ENCODE measurements at places on chromosomes 7 and 10. TPM values are rescaled to one million over a fixed set of nuclear protein-coding genes. Genes with fewer than 3 reads are reported as not detected.

DNA sequence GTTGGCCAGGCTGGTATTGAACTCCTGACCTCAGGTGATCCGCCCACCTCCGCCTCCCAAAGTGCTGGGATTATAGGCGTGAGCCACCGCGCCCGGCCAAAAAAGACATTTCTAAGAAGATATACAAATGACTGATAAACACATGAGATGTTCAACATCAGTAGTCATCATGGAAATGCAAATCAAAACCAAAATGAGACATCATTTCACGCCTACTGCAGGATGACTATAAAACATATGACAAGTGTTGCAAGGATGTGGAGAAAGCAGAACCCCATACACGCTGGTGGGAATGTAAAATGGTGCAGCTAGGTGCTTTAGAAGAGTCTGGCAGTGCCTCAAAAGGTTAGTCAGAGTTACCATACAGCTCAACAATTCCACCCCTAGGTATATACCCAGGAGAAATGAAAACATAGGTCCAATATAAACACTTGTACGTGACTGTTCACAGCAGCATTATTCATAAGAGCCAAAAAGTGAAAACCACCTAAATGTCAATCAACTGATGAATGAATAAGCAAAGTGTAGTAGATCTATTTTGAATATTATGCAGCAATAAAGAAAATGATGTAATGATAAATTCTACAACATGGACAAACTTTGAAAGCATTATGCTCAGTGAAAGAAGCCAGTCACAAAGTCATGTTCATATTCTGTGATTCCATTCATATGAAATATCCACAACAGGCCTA lies 24.5 kb downstream of the TMEM209 start:
- no peaks in the 10 kb centered on the region for H3K4me1 ChIP-seq
- DNase-seq: no peak
- H3K36me3 ChIP-seq: peaks cover 46% of the 10 kb centered on the region
- H3K27me3 ChIP-seq: no peaks in the 10 kb centered on the region
- no peak overlapping the region for H3K27ac ChIP-seq

DNA sequence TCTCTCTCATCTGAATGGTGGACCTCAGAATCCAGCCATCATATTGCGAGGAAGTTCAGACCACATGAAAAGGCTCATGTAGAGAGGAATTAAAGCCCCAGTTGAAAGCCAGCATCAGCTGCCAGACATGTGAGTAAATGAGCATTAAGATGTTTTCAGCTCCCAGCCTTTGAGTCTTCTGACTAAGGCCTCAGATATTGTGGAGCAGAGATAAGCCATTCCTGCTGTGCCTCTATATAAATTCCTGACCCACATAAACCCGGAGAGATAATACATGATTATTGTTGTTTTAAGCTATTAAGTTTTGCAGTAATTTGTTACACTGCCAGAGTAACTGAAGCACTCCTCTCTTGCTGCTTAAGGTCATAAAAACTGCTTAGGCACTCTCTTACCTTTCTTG lies 14.6 kb downstream of the FAM149B1 start:
- no peak overlapping the region for H3K27ac ChIP-seq
- peaks cover 5% of the 10 kb centered on the region for H3K36me3 ChIP-seq
- no peak overlapping the region for H3K4me3 ChIP-seq
- DNase-seq: no peak
- no peaks in the 10 kb centered on the region for H3K27me3 ChIP-seq

OR13A1 gene
- total RNA-seq: not detected

TEX36 gene
- not detected for total RNA-seq

GRCh38 chr10:71671994-71672946 lies 47.3 kb downstream of the C10orf105 start:
- no peaks in the 10 kb centered on the region for H3K27me3 ChIP-seq
- H3K27ac ChIP-seq: no peak overlapping the region
- H3K4me3 ChIP-seq: no peak overlapping the region

ECHDC3 gene
- 0.47 TPM for total RNA-seq

DNA sequence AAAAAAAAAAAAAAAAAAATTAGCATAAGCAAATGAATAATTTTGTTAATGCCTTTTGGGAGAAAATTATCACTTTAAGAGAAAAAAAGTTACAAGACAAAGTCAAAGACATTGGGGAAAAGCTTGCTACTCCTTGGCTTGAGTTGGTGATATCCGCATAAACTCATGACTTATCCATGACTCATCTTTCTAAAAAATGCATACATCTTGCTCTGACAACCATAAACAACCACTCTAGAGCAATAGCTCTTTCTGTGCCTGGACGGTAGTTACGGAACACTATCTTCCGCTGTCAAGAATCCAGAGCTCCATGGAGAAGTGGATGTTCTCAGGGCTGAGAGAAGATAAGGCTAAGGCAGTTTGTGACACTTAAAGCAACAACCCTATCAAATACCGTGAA lies 281.1 kb upstream of the PFKP start:
- H3K4me1 ChIP-seq: no peaks in the 10 kb centered on the region
- no peak overlapping the region for H3K4me3 ChIP-seq
- no peak overlapping the region for H3K27ac ChIP-seq
- H3K27me3 ChIP-seq: no peaks in the 10 kb centered on the region
- no peaks in the 10 kb centered on the region for H3K36me3 ChIP-seq
- DNase-seq: no peak

GRCh38 chr10:22455068-22455857 lies 110.0 kb downstream of the SPAG6 start:
- no peaks in the 10 kb centered on the region for H3K36me3 ChIP-seq
- H3K27ac ChIP-seq: no peak overlapping the region
- H3K4me1 ChIP-seq: no peaks in the 10 kb centered on the region
- H3K4me3 ChIP-seq: no peak overlapping the region
- no peak for DNase-seq

FBXL13 gene
- 0.49 TPM for total RNA-seq

GRCh38 chr10:102644646-102645387 lies 538 bp downstream of the TRIM8 start:
- H3K36me3 ChIP-seq: no peaks in the 10 kb centered on the region
- H3K4me3 ChIP-seq: peak overlapping the region; percentile 79
- H3K27me3 ChIP-seq: no peaks in the 10 kb centered on the region
- DNase-seq: peak; percentile 82

SORBS1 gene
- total RNA-seq: 0.67 TPM

GRCh38 chr7:96441436-96442084 lies 119.7 kb upstream of the SLC25A13 start:
- no peaks in the 10 kb centered on the region for H3K4me1 ChIP-seq
- no peak overlapping the region for H3K27ac ChIP-seq
- no peaks in the 10 kb centered on the region for H3K27me3 ChIP-seq
- no peaks in the 10 kb centered on the region for H3K36me3 ChIP-seq

NSUN6 gene
- total RNA-seq: 43.4 TPM

DNA sequence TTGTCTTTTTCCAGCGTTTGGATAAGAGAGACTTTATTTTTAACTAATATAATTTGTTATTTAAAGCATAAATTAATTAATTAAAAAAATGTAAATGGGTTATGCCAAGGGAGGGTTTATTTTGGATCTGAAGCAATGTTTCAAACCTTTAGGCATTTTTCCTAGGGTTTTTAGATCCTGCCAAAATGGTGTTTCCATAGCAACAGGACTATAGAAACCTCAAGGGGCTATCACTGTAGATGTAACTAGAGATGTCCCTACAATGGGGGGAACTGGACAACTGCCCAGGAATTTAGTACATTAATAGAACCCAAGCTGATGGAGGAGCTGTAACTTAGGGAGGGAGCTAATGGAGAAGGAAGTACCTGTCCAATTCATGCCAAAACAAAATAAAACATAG lies 57.3 kb downstream of the SLC39A12 start:
- no peak for DNase-seq
- no peak overlapping the region for H3K27ac ChIP-seq
- H3K27me3 ChIP-seq: no peaks in the 10 kb centered on the region
- H3K36me3 ChIP-seq: no peaks in the 10 kb centered on the region

DNA sequence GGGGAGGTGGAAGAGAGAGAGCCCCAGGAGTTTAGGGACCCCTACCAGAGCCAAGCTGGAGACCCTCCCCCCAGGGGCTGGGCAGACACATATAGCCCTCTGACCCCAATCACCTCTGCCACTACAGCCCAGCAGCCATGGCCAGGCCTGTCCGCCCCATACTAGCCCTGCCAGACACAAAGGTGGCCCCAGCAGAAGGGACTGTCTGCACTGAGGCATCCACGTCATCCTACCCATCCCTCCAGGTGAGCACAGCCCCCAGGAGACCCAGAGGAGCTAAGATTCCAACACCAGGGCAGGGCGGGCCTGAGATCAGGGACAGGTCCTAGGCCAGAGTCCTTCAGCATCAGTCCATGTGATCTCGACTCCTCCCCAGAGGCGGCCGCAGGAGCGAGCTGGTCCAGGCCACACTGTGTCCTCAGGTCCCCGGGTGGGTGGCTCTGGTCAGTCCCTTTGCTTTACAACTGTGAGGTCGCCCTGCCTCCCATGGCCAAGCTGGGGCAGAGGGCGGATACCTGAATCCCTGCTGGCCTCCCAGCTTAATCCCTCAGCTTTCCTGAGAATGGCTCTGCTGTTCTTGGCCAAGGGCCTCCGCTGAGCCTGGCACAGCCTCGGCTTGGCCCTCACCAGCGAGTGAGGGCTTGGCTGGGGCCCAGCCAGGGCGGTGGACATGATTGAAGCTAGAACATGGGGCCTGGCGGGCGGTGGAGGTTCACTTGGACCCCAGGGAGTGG lies 14.3 kb upstream of the ELN start:
- H3K27me3 ChIP-seq: no peaks in the 10 kb centered on the region
- no peak for DNase-seq
- H3K4me3 ChIP-seq: no peak overlapping the region
- H3K27ac ChIP-seq: no peak overlapping the region

MYL10 gene
- not detected for total RNA-seq

DNA sequence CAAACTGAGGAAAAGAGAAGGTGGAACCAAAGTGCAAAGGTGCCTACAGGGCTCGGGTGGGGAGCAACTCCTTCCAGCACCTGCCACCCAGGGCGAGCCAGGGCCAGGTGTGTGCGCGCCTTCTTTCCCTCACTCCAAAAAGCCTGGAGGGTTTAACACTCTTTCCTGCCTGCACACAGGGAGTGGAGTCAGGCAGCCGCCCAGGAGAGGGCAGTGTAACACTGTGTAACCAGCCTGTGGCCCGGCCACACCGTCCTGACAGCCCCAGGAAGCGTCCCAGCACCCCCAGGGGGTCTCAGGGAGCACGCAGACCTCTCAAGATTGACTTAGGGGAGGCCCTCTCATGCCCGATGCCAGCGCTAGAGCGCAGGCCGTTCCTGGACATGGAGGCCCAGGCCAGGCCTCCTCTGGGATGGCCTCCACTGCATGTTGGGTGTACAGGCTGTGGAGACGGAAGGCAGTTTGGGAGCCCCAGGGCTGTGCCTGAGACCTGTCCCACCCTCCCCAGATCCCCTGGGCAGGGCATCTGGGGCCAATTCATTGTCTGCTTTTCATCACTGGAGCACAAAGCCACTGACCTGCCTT lies 13.4 kb downstream of the BRI3 start:
- H3K27ac ChIP-seq: no peak overlapping the region
- no peak for DNase-seq
- H3K36me3 ChIP-seq: peaks cover 14% of the 10 kb centered on the region

- peaks cover 47% of the 10 kb centered on the region for H3K36me3 ChIP-seq
- peak overlapping the region; percentile 85 for H3K27ac ChIP-seq
- H3K4me3 ChIP-seq: peak overlapping the region; percentile 77
- H3K4me1 ChIP-seq: peaks cover 79% of the 10 kb centered on the region
These were observed 868 bp downstream of the MYO1G start for GRCh38 chr7:44977959-44978335.

GRCh38 chr10:11869219-11869618 lies 46.1 kb downstream of the PROSER2 start:
- no peak overlapping the region for H3K4me3 ChIP-seq
- H3K27me3 ChIP-seq: no peaks in the 10 kb centered on the region
- no peak overlapping the region for H3K27ac ChIP-seq
- no peaks in the 10 kb centered on the region for H3K36me3 ChIP-seq
- no peak for DNase-seq

DNA sequence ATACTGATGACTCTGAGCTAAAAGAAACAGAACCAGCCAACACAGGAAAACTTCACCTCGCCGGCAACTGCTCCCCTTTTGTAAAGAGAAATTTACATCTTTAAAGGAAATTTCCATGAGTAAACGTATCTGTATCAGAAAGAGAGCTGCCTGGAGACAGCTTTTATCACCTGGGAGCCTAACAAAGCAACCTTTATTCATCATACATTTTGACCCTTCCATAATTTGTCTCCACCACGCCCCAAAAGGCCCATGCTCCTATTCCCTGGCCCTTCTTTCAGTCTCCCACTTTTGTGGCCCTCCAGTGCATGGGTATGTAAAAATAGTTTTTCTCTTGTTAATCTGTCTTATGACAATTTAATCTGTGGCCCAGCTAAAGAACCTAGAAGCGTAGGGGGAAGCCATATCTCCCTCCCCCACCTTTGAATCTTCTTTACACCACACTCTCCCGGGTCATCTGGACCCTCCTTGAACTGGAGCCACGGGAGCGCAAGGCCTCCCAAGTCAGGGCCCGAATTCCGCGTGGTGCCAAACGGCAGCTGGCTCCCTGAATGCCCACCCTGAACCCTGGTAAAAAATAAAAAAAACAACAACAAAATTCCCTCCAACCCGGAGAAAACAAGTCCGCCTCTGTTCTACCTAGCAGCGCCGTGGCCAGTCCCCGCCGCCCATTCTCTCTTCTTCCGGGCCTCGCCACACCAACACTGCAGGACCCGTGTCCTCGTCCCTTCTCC lies 15.4 kb upstream of the FKBP9 start:
- DNase-seq: no peak
- no peaks in the 10 kb centered on the region for H3K27me3 ChIP-seq
- peak overlapping the region; percentile 8 for H3K4me3 ChIP-seq
- peaks cover 9% of the 10 kb centered on the region for H3K4me1 ChIP-seq

- no peak overlapping the region for H3K27ac ChIP-seq
- no peaks in the 10 kb centered on the region for H3K4me1 ChIP-seq
- H3K4me3 ChIP-seq: no peak overlapping the region
- no peak for DNase-seq
These were observed 115.3 kb upstream of the BMPER start for GRCh38 chr7:33789871-33790630.

DNA sequence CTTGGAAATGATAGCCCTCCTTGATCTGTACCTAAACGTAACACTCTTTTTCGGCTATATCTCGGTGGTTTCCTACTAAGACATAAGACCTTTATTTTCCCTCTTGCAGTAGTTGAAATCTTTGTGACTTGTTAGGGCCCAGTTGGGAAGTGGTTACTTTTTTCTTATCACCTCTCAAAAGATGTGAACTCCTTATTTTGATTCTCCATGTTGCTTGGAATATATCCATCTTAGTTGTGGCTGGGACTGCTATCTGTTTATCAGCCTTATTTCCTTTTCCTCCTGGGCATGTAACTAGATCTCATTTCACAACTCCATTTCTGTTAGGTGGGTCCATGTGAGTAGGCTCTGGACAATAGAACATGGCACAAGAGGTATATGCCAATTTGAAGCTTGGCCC lies 4.1 kb upstream of the CPED1 start:
- no peak overlapping the region for H3K27ac ChIP-seq
- no peak for DNase-seq
- H3K27me3 ChIP-seq: peaks cover 16% of the 10 kb centered on the region
- H3K36me3 ChIP-seq: no peaks in the 10 kb centered on the region
- peaks cover 15% of the 10 kb centered on the region for H3K4me1 ChIP-seq

All from CD4-positive, alpha-beta memory T cell (primary cell).